ENCODE measurements at places on chromosomes 6 and 20.
A peak's percentile ranks its signal among the peaks of the same experiment; 100 is the strongest.

DNA sequence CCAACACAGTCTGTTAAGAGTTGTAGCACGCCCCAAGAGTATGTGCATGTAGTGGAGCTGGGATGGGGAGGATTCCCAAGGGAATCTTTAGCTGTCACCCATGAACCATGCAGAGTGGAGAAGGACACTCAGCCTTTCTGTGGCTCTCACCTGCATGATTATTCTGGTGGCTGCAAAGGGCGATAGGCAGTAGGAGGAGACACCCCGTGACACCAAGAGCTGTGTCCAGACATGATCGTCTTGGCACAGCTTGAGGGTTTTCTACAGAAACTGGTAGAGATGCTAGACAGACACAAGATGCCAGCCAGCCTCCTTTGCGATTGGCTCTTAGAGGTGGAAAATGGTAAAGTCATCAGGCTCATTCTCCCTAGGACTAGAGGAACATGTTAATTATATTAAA, 3.1 kb upstream of the CSE1L start:
- DNase-seq, result peak; percentile 81

DNA sequence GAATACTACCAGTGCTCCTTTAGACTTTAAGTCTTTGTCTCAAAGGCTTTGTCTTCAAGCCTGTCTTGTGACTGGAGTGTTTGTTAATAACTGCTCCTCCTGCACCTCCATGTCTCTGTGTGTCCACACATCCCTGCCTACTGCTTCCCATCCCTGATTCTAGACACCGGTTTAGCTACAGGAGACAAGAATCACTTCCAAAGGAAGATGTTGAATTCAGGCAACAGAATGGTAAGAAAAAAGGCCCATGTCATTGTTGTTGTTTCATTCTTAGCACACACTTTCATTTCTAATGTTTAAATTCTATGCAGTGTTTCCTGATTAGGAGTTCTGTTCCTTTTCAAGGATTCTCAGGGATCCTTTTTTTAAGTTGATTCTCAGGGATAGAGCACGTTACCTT, 293.6 kb upstream of the STXBP5 start:
- no peak for DNase-seq

GRCh38 chr20:19026121-19026878, 186.1 kb upstream of the SLC24A3 start:
- DNase-seq, result no peak

- no peak for DNase-seq
Observed at GRCh38 chr6:34074064-34074742, 71.7 kb downstream of the GRM4 start.
